ENCODE measurements at places on chromosomes 1 and 21. TPM values are rescaled to one million over a fixed set of nuclear protein-coding genes. Genes with fewer than 3 reads are reported as not detected.

GRCh38 chr1:44326821-44327465 lies 28.1 kb downstream of the ERI3 start:
- DNase-seq: no peak
- H3K4me3 ChIP-seq: no peak overlapping the region
- no peaks in the 10 kb centered on the region for H3K36me3 ChIP-seq
- peak overlapping the region; percentile 57 for H3K27ac ChIP-seq
- no peaks in the 10 kb centered on the region for H3K27me3 ChIP-seq
- peaks cover 42% of the 10 kb centered on the region for H3K4me1 ChIP-seq

- no peak overlapping the region for H3K27ac ChIP-seq
- DNase-seq: no peak
- no peak overlapping the region for H3K4me3 ChIP-seq
- H3K27me3 ChIP-seq: no peaks in the 10 kb centered on the region
- no peaks in the 10 kb centered on the region for H3K4me1 ChIP-seq
Observed at GRCh38 chr21:39258207-39258606, 55.2 kb downstream of the BRWD1 start.

- no peak for DNase-seq
- no peak overlapping the region for H3K4me3 ChIP-seq
- H3K4me1 ChIP-seq: no peaks in the 10 kb centered on the region
- H3K27ac ChIP-seq: no peak overlapping the region
- H3K27me3 ChIP-seq: no peaks in the 10 kb centered on the region
Observed at GRCh38 chr1:185631843-185632242, 102.3 kb upstream of the HMCN1 start.

DNA sequence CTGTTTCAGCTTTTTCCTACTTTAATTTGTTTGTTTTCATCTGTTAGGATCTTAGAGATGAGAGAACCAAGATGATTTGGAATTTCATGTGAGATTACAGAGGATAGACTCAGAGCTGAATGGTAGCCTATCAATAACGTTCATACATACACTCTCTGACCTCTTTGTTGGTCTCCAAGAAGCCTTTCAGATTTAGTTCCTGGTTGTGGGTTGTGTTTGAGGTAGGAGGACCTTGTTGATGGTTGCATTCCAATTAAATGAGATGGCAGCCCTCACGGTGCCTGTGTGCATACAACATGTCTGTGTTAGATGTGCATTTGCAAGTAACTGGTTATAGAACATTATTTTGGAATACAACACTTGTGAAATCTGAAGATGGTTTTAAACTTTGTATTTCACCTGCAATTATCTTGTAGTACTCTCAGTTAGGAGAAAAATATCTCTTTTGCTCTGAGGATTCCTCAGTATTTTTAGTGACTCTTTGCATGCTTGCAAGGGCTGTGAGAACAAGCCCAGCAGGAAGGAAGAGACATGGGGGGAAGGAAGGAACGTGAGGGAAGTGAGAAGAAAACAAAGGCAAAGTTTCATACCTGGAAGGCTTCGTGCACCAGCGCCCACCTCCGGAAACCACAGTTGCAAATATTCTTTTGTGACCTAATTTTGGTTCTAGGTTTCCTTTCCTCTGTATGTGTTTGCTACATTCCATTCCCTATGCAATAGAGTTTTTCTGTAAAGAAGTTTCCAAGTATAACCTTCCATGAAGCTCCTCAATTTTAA lies 291.8 kb downstream of the DISC1 start:
- H3K27me3 ChIP-seq: no peaks in the 10 kb centered on the region
- no peak for DNase-seq
- H3K36me3 ChIP-seq: no peaks in the 10 kb centered on the region

- H3K27me3 ChIP-seq: no peaks in the 10 kb centered on the region
- H3K36me3 ChIP-seq: no peaks in the 10 kb centered on the region
- DNase-seq: no peak
- H3K27ac ChIP-seq: no peak overlapping the region
Observed at GRCh38 chr1:190168893-190169280, 308.8 kb downstream of the BRINP3 start.

DNA sequence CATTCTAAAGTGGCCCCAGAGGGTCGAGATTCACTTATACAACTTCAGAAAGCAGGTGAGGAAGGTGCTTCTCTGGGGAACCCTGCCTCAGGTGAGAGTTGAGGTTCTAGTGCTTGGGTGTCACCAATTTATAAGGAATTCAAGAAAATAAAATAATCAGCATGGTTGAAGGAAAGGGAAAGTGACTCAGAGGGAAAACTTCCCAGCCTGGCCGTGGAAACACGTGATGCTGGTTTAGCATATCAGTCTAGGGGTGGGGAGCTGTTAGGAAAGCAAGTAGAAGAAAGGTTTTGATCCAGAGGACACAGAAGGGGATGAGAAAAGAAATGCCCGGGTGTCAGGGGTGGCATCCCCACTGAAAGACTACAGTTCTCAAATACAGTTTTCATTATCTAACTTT lies 37.7 kb upstream of the TMEM125 start:
- no peak overlapping the region for H3K27ac ChIP-seq
- no peak overlapping the region for H3K4me3 ChIP-seq
- H3K36me3 ChIP-seq: no peaks in the 10 kb centered on the region
- no peaks in the 10 kb centered on the region for H3K4me1 ChIP-seq

GRCh38 chr1:193519922-193520321 lies 333.5 kb upstream of the B3GALT2 start:
- H3K27me3 ChIP-seq: no peaks in the 10 kb centered on the region
- DNase-seq: no peak
- H3K4me1 ChIP-seq: no peaks in the 10 kb centered on the region
- no peak overlapping the region for H3K4me3 ChIP-seq
- no peak overlapping the region for H3K27ac ChIP-seq

The SGIP1 gene
- total RNA-seq: 3.9 TPM

DNA sequence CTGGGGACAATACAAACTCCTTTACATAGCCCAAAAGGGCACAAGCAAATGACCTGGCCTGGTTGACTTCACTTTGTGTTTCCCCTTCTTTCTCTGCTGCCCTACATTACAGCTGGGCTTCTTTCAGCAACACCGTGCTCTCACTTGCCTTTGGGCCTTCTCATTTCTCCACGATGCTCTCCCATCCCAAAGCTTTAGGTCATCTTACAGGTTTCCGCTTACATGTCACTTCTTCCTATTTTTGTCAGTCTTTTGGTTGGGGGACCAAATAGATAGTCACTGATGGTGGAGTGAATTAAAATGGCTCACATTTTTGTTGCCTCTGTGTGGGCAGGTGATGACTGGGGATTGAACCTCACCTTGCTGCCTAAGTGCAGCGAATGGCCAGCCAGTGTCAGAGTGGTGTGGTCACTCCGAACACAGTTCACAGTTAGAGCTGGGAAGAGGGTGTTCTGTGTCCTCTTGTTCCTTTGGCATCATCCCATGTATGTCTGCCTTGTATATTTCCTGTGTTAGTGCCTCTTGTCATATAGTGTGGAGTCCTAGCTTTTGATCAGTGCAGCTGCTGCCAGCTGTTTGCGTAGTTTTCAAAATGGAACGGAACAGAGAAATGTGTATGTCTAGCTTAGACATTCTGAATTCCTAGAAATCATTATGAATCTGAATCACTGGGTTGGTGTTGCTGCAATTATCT lies 134.8 kb downstream of the NOS1AP start:
- H3K27ac ChIP-seq: no peak overlapping the region
- no peaks in the 10 kb centered on the region for H3K27me3 ChIP-seq
- no peak for DNase-seq
- no peaks in the 10 kb centered on the region for H3K36me3 ChIP-seq
- H3K4me1 ChIP-seq: peaks cover 3% of the 10 kb centered on the region

DNA sequence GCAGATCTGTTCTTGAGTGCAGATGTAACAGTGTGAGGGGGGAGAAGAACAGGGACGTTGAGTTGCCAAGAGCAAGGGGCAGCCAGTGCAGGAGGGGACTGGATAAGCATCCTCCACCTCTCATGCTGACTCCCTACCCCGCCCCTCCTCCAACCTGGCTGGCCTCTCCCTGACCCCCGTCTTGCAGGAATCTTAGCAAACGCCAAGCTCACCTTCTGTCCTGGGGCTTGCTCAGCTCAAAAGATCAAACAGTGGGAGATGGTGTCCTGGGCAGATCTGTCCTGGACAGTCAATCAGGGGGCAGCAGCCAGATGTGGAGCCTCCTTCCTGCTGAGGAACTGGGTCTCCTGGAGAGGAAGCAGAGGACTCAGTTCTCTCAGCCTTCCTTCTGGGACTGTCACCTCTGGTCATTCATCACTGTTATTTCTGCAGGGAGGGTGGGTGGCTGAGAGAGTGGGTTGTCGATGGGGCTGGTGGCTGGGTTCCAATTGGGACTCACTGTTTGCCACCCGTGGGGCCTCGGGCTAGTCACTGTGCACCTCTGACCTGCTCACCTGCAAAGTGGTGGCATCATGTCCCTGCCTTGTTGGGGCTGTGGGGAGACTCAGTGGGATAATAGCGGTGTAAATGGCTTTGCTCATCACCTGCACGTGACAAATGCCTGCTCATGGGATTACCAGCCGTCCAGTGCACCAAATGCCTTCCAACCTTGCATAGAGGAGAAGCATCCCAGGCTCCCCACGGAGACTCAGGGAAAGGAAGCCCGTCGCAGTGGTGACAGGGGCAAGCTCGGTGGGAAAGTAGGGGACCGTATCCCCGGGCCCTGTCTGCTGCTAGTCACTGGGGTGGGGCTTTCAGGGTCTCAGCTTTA lies 154.4 kb downstream of the PTPRU start:
- no peaks in the 10 kb centered on the region for H3K27me3 ChIP-seq
- H3K4me3 ChIP-seq: no peak overlapping the region
- DNase-seq: no peak
- H3K27ac ChIP-seq: no peak overlapping the region

- DNase-seq: no peak
- no peaks in the 10 kb centered on the region for H3K27me3 ChIP-seq
- H3K4me3 ChIP-seq: no peak overlapping the region
- H3K4me1 ChIP-seq: peaks cover 49% of the 10 kb centered on the region
- H3K27ac ChIP-seq: no peak overlapping the region
Observed at GRCh38 chr1:87346130-87346814, 17.6 kb downstream of the LMO4 start.

The RC3H1 gene
- 26.2 TPM for total RNA-seq
